HCT116 (cell line): ENCODE measurements at places on chromosomes 4 and X. TPM values are rescaled to one million over a fixed set of nuclear protein-coding genes. Genes with fewer than 3 reads are reported as not detected.

The SEC31A gene
- 78.5 TPM for total RNA-seq

The SLC39A8 gene
- total RNA-seq = 13.2 TPM

The POU3F4 gene
- total RNA-seq = not detected

The ASB12 gene
- total RNA-seq = not detected

GRCh38 chr4:34293459-34293858 is 1950.9 kb downstream of the ARAP2 start:
- H3K4me3 ChIP-seq = peak overlapping the region; percentile 9; the same call in 1 of the 2 replicates
- H3K4me1 ChIP-seq = no peaks in the 10 kb centered on the region
- DNase-seq = peak; percentile 72
- no peak overlapping the region for H3K27ac ChIP-seq
- H3K36me3 ChIP-seq = no peaks in the 10 kb centered on the region

GRCh38 chr4:112677519-112678091 is 40.7 kb downstream of the LARP7 start:
- DNase-seq = no peak
- H3K27ac ChIP-seq = no peak overlapping the region
- no peaks in the 10 kb centered on the region for H3K27me3 ChIP-seq
- H3K36me3 ChIP-seq = no peaks in the 10 kb centered on the region

- H3K27me3 ChIP-seq = no peaks in the 10 kb centered on the region
- peaks cover 10% of the 10 kb centered on the region; the same call in 1 of the 2 replicates for H3K4me1 ChIP-seq
- no peak overlapping the region for H3K27ac ChIP-seq
- DNase-seq = no peak
Observed at GRCh38 chr4:73727685-73728084, 12.7 kb upstream of the CXCL8 start.

- no peaks in the 10 kb centered on the region for H3K27me3 ChIP-seq
- H3K4me3 ChIP-seq = no peak overlapping the region
- no peak overlapping the region for H3K27ac ChIP-seq
- DNase-seq = no peak
- H3K36me3 ChIP-seq = no peaks in the 10 kb centered on the region
- no peaks in the 10 kb centered on the region for H3K4me1 ChIP-seq
Observed at GRCh38 chrX:34909151-34909550, 33.4 kb upstream of the FAM47B start.
